ENCODE measurements at places on chromosomes 6 and 20. TPM values are rescaled to one million over a fixed set of nuclear protein-coding genes. Genes with fewer than 3 reads are reported as not detected.

DNA sequence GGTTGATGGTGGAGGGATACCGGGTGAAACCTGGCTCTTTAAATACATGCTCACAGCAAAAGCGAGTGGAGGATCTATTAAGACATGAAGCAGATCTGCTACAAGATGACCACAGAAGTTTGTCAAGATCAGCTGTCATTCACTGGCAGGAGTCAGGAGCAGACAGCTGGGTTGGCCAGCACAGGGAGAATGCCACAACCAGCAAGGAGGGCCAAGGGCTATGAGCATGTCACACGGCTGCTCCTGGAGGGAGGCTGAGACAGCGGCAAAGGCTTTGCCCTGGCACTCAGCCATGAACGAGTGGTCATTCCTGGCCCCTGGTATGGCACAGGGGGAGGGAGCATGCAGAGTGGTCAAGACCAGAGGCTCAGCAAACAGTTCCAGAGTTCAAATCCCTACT is 77.6 kb downstream of the POPDC3 start:
- no peak for DNase-seq

DNA sequence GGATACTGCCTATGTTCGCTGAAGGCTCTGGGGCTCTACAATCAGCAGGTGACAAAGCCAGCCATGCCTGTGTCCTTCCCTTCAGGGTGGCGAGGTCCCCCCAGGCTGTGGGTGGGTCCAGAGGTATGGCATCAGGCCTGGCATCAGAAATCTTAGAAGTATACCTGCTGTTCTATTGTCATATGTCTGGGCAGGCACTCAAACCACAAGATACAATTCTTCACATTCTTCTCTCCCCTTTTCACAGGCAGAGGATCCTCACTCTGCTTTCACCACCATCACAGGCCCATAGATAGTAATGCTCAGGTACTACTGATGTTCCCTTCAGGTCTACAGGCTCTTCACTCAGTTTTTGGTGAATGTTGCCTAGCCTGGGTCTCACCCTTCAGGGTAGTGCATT is 1180.0 kb upstream of the CITED2 start:
- no peak for DNase-seq

The VGLL2 gene
- not detected for total RNA-seq

GRCh38 chr6:129672341-129672682 is 37.7 kb downstream of the ARHGAP18 start:
- DNase-seq, result no peak

- no peak for DNase-seq
Observed at GRCh38 chr6:168410554-168411011, 30.4 kb upstream of the SMOC2 start.

The ACTR5 gene
- 8.0 TPM for total RNA-seq

The SULF2 gene
- 5.6 TPM for total RNA-seq

DNA sequence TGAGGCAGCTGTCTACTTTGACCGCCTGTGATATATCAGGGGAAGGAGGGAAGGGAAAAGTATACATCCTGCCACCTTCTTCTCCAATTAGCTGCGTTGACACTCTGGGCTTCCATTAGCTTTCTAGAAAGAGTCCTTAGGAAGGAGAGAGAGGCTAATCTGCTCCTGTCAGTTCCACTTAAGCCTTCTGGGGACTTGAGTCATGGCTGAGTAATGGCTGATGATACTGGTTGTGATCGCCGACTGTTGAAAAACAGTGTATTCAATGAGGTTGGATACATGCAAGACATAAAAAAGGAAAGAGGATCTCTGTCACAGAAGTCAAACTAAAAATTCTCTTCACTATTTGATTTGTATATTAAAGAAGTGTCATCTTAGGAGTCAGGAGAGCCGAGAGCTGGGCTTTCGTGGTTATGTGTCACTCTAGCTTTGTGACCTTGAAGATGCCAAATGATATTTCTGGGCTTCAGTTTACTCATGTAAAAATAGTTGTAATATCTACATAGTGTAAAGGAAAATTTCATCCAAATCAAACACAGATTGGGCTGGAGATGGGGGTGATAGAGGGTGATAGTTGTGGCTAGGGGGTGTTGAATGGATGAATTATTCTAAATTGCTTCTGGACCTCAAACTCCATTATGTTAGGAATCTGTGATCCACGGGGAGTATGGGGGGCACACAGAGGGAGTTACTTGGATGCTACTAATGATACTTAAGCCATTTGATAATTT is 189.0 kb downstream of the UST start:
- peak; percentile 74 for DNase-seq

GRCh38 chr6:135331002-135331401 is 149.9 kb downstream of the MYB start:
- no peak for DNase-seq

DNA sequence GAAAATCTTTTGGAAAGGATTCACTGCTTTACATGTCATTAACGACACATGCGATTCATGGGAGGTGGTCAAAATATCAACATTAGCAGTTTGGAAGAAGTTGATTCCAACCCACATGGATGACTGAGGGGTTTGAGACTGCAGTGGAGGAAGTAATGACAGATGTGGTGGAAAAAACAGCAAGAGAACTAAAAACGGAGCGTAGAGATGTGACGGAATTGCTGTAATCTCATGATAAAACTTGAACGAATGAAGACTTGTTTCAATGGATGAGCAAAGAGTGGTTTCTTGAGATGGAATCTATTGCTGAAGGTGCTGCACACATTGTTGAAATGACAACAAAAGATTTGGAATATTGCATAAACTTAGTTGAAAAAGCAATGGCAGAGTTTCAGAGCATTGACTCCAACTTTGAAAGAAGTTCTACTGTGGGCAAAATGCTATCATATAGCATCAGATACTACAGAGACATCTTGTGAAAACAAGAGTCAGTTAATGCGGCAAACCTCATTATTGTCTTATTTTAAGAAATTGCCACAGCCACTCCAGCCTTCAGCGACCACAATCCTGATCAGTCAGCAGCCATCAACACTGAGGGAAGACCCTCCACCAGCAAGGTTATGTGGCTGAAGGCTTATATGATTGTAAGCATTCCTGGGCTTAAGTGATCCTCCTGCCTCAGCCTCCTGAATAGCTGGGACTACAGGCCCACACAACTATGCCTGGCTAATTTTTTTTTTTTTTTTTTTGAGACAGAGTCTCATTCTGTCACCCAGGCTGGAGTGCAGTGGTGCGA is 19.2 kb downstream of the SRSF3 start:
- DNase-seq, result no peak

GRCh38 chr20:62367136-62367632 is at the start of gene LAMA5:
Gene LAMA5 (minus strand): TSS chr20:62367312. CDS start chr20:62367245, 67 bp downstream.
- no peak for DNase-seq

The GDAP1L1 gene
- not detected for total RNA-seq

- DNase-seq, result no peak
Observed at GRCh38 chr20:38601216-38602184, at the start of gene ARHGAP40. Gene ARHGAP40 (plus strand): TSS chr20:38601809.

The CPNE1 gene
- total RNA-seq, result 146 TPM

DNA sequence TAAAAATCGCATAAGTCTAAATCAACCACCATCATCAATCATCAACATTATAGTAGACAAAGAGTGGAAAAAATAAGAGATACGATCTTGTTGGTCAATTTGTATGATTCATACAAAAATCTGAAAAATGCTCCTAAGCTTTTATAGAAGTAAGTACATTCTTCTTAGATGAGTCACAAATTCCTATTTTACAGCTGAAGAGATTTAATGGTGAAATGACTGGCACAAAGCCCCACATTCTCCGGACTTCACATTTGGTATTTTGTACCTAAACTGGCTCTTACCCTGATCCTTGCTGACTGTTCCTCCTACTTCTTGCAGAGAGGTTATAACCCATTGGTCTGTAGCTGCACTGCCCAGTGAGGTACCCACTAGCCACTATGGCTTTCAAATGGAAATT is 29.9 kb upstream of the PREP start:
- DNase-seq, result peak; percentile 86

DNA sequence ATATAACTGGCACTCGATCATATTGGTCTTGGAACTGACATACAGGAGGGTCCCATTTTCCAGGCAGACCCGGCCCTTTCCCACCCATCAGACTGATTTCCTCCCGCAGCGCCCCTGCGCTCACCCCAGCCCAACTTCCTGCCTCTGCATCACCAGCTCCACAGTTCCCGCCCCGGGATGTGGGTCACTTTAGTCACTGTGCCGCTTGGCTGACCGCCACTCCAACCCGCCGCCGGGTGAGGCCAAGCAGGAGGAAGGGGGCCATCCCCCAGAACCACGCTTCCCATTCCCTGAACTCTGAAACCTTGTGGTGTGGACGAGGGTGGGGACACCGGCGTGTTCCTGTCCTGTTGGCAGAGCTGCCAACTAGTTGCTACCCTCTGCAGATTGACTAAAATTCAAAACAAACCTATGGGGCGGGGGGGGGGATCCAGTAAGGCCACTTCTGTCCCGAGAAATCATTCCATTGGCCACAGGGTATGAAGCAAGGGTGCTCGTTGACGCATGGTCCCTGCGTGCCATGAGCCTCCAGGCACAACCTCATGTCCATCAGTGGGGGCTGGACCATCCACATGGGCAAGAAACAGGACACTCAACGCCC is 12.3 kb downstream of the TGM2 start:
- peak; percentile 94 for DNase-seq

GRCh38 chr6:73579851-73580246 is 59.0 kb upstream of the EEF1A1 start:
- peak; percentile 85 for DNase-seq

GRCh38 chr20:16608277-16608650 is 35.0 kb upstream of the KIF16B start:
- no peak for DNase-seq

DNA sequence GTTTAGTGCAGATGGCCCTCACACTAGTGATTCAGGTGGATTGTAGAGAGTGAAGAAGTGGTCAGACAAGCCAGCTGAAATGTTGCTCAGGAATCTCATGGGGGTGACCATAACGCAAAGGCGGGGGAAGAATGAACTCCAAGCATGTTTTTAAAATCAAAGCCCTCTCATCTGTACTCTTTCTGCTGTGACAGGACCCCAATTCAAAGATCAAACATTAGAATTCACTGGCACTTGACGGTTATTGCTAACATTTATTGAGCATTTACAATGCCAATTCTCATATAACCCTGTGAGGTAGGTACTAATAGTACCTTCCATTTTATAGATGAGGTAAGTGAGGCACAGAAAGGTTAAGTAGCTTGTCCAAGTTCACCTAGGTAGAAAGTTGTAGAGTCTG is 15.7 kb downstream of the ABRACL start:
- DNase-seq, result no peak

DNA sequence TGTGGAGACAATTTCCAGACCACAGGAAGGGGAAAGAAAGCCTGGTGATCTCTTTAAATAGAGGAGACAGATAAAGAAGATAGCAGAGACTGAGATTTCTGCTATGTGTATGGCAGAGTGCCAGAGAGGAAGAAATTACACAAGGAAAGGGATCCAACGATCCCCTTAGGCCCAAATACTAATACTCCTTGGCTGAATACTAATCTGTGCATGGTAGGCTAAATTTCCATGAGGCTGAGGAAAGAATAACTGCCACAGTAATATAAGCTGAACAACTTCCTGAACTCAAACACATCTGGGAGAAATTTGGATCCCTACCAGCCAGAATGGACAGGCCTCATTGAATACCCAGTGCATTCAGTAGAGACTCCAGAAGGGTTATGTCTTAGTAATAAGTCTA is 83.3 kb upstream of the TNFAIP3 start:
- DNase-seq, result no peak

- no peak for DNase-seq
Observed at GRCh38 chr20:51223183-51223720, 200.3 kb upstream of the KCNG1 start.

GRCh38 chr20:8997701-8998117 is 71.2 kb upstream of the PLCB4 start:
- DNase-seq, result no peak

The AHCY gene
- 202 TPM for total RNA-seq

The RBM12 gene
- 68.1 TPM for total RNA-seq

DNA sequence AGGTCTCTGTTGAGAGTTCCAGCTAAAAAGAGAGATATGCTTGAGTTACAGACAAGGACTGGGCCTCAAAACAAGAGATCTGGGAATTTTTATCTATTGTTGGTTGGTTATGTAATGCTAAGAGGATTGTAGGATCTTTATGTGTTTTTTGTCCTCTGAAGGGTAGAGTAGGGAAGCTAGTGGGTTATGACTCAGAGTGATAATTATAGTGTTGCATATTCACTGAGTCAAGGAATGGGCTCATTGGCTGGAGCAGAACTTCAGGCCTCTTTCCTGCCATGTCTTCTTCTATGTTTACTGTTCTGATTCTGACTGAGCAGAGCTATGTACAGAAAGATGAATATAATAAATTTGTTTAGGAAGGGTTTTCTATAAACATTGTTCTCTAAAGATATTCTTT is 66.1 kb upstream of the NOX3 start:
- DNase-seq, result peak; percentile 81

- peak; percentile 54 for DNase-seq
Observed at GRCh38 chr6:84052204-84052882, 18.8 kb downstream of the MRAP2 start.

- DNase-seq, result peak; percentile 56
Observed at GRCh38 chr6:38443352-38444144, 196.2 kb downstream of the BTBD9 start.

- no peak for DNase-seq
Observed at GRCh38 chr20:62021793-62022385, 43.8 kb downstream of the TAF4 start.

GRCh38 chr20:41664584-41664983 is 46.4 kb upstream of the CHD6 start:
- DNase-seq, result peak; percentile 59

The TMEM200A gene
- 23.2 TPM for total RNA-seq

DNA sequence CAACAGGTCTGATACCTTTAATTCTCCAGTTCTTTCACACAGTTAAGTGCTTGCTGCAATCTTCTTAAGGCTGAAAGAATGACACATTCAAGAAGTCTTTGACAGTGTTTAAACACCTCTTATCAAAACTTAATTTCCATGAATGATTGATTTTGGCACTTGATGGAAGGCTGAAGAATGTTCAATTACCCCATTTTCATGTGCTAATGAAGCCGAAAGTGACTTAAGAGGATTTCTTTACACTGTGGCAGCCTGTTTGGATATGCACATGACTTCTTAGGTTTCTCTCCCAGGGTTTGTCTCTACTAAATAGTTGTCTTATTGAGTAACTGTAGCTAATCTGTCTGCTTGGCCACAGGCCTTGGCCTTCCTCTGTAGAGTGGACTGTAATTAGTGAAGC is 81.1 kb upstream of the PRDM1 start:
- no peak for DNase-seq

- no peak for DNase-seq
Observed at GRCh38 chr20:4829514-4830215, 108.0 kb downstream of the PRND start.

The SNRPB gene
- total RNA-seq, result 674 TPM

The HEY2 gene
- total RNA-seq, result 0.16 TPM

- DNase-seq, result peak; percentile 46
Observed at GRCh38 chr20:57040924-57041323, 225.5 kb downstream of the BMP7 start.

- no peak for DNase-seq
Observed at GRCh38 chr6:170206851-170207431, 83.9 kb downstream of the DLL1 start.

The CRYBG1 gene
- total RNA-seq, result 20.4 TPM

The COL10A1 gene
- not detected for total RNA-seq
